ENCODE measurements at places on chromosomes 5 and 9.

- no peak for DNase-seq
Measured at GRCh38 chr5:111829701-111830100, 72.7 kb upstream of the NREP start.

GRCh38 chr5:118126159-118126558 lies 862.2 kb downstream of the DTWD2 start:
- DNase-seq = no peak

GRCh38 chr9:131349881-131350563 lies 43.9 kb upstream of the PRRC2B start:
- peak; percentile 77 for DNase-seq

DNA sequence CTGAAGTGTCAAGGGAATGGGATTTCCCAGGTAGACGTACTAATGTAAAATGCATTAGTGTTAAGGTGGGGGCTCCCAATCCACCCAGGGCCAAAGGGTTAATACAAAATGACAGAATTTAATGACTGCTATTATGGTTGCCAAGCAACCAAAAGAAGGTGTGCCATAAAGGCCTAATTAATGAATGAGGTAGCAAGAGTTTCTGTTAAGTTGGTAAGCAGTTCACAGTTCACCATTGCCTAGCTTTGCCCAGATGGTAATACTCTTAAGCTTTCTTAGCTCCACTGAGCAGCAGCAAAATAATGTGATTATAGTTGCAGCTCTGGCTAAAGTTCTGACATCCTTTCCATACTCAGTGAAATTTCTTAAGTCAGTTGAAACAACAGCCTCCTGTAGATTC lies 211.7 kb downstream of the DENND1A start:
- DNase-seq = no peak

GRCh38 chr9:131273856-131274673 lies 2.2 kb downstream of the FAM78A start:
- peak; percentile 58 for DNase-seq

GRCh38 chr5:180645274-180646204 lies 3.9 kb downstream of the FLT4 start:
- no peak for DNase-seq

- no peak for DNase-seq
Measured at GRCh38 chr5:180558232-180558631, 33.1 kb downstream of the SCGB3A1 start.

GRCh38 chr5:176954050-176954449 lies 52.5 kb downstream of the UIMC1 start:
- no peak for DNase-seq

- DNase-seq = no peak
Measured at GRCh38 chr5:78540335-78541085, 108.1 kb downstream of the LHFPL2 start.

GRCh38 chr9:72656021-72656420 lies 134.6 kb downstream of the TMC1 start:
- no peak for DNase-seq

DNA sequence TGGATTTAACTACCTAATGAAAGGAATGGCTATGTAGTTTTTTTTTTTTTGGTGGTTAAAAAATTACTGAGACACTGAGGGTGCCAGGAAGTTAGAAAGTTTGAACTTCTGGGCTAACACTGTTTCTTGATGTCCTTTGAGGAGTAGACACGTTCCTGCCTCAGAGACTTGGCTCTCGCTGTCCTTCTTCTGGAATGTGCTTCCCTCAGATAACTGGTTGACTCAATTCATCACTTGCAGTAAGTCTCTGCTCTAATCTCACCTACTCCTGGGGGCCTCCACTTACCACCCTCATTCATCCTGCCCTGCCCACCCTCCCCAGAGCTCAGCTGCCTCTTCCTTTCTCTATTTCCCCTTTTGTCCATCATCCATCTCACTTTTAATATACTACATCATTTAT lies 167.0 kb downstream of the YTHDC2 start:
- DNase-seq = no peak

- DNase-seq = no peak
Measured at GRCh38 chr9:94110821-94111252, 26.6 kb downstream of the PTPDC1 start.

DNA sequence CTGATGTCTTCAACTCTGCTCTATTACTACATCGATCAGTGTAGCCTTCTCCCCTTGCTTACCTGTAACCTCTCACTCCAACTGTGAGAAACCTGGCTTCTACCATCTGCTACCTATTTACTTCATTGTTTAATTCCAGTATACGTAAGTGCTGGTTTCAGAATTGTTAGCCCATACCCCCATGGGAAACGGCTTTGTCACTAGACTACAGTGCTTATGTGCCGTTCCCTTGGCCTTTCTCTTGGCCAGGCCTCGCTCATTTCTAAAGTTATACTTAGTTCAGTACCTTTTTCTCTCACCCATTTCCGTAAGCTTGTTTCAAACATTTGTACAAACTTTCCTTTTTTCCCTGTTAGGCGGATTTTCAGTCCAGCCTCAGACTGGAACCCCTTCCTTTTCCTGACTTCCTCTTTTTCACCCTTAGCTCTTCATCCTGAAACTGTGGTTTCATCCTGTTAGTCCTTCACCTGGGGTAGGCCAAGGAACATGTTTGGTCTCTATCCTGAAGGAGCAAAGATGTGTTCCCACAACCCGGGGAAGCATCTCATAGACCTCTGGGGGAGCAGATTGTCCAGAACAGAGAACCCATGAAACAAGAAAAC lies 21.7 kb downstream of the ALG2 start:
- DNase-seq = no peak

DNA sequence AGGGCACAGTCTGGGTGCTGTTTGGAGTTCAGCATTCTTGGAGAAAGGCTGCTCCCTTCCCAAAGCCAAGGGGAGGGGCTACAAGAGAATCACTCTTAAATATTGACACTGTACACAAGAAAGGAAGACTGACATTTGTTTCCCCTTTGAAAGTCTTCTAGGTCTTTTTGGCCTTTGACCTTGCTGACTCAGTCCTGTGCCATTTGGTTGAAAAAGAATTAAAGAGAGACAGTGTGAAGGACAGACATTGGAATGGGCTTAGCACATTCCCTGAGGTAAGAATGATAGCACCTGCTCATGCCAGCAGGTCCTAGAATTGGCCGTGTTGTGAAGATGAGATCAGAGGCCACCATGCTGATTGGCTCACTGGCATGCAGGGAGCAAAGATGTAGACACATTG lies 271.4 kb upstream of the ZNF608 start:
- no peak for DNase-seq

GRCh38 chr5:133995883-133996563 lies 8.8 kb downstream of the VDAC1 start:
- DNase-seq = no peak

- no peak for DNase-seq
Measured at GRCh38 chr9:3035579-3036332, 191.9 kb upstream of the PUM3 start.

- no peak for DNase-seq
Measured at GRCh38 chr5:55141945-55142690, 17.9 kb upstream of the GPX8 start.

DNA sequence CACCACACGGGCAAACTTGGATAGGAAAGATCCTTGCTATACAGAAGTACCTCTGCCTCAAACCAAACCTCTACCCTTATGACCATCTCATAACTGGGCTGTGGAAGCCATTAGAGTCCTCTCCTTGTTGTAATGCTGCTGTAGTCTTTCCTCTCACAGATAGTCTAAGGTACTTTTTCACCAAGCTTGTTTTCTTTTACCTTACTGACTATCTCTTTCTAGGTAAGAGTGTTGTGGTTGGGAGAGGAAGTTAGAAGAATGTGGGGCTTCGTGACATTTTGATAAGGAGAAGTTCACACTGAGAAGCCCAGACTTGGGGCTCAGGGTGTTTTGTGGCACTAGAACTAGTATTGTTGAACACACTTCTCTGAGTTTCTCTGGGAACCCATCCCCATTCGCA lies 8.9 kb downstream of the CFAP95 start:
- DNase-seq = no peak

DNA sequence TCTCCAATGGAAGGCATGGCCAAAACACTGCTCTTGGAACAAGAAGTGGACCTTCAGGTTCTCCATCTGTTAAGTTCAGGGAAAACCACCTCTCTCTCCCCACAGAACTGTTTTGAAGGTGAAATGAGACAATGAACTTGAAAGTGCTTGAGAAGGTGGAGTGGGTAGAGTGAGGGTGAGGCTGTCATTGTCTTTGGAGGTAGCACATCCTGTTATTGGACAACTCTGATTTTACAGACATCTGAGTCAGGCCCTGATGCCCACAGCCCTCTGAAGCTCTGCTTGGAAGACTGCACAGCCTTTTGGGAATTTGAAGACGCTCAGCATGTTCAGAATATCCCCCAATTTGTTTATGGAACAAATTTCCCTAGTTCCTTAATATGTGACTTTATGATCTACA lies 27.6 kb upstream of the TEX48 start:
- DNase-seq = no peak

- no peak for DNase-seq
Measured at GRCh38 chr9:115191667-115192066, 73.7 kb upstream of the TNC start.

GRCh38 chr5:125574491-125575044 lies 828.1 kb upstream of the ZNF608 start:
- no peak for DNase-seq

DNA sequence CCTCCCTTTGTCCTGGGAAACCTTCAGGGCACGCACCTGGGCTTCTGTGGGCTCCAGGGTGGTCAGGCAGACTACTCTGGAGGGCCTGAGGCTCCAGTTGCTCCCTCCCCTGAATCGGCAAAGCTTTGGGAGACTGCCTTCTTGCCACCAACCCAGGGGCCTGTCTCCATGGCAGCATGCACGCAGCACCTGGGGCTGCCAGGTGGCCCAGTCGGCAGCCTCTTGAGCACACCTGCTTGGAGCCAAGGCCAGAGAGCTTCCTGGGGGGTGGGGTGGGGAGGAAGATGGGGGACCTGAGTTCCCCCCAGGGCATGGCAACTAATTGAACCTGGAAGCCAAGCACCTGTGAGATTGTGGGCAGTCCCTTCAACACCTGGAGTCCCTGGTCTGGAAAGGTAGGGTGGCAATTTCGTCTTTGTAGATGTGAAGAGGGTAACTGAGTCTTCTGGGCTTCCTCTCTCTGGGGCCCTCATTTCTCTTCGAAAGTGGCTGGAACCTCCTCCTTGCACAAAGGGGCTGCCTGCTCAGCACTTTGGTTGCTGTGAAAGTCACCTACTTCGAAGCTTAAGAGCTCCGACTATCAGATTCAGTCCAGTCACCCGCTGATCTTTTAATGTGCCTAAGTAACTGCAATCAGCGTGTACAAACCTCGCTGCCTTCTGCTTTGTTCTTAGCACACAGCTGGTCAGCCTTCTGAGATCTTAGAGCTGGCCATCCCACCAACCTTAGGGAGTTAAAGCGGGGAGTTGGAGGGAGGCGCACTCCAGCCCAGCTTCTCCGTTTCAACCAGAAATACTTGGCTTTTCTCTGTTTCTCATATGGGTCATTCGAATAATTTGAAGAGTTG lies 4.0 kb downstream of the RNF183 start:
- DNase-seq = no peak

DNA sequence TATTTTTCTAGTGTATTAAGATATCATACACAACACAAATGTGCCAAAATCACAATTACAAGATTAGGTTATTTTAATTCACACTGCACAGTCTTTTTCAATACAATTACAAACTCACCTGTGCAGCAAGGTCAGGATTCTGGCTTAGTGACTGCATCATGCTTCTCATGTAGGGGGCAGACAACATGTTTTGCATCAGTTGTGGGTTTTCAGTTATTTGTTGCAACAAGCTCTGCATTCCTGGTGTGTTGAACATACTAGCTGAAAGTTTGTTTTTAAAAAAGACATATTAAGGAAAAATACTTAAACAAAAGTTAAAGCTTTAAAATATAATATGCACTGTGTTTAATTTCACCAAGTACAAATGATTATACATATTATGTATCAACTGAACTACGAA lies 38.7 kb downstream of the UBQLN1 start:
- DNase-seq = no peak

DNA sequence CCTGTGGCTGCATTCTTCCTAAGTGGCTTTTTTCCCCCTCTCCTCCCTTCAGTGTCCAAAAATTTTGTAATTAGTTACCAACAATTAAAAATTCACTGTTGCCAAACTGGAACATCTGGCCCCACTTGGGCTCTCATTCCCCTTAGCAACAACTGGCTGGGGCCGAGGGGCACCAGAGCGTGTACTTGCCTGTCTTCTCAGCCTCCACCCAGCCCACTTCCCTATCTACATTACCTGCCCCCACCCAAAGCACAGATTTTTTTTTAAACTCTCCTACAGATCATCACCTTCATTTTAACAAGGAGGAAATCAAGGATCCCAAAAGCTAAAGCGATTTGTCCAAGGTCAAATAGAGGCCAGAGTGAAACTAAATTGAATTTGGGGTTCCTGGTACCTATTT lies 278.8 kb downstream of the EBF1 start:
- no peak for DNase-seq

DNA sequence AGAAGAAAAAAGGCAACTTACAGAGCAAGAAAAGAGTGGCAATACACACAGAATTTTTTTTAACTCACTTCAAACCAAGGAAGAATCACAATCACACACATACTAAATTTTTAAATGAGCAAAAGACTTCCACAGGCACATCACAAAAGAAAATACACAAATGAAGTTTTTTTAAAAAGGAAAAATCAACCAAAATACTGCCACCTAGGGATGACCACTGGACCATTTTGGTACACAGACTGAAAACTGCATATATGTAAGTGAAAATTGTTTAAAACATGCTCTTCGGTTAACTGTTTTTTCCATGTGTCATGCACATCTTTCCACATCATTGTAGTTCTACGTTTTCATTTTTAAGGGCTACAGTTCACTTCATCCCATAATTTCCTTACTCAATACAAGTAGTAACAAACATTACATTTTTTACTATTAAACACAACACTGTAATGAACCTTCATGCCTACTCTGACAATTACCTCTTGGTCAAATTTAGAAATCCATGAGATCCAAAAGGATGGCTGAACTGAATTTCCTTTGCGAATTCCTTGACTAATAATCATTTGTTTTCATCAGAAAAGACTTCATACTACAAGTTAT lies 79.0 kb downstream of the FBXW11 start:
- no peak for DNase-seq

DNA sequence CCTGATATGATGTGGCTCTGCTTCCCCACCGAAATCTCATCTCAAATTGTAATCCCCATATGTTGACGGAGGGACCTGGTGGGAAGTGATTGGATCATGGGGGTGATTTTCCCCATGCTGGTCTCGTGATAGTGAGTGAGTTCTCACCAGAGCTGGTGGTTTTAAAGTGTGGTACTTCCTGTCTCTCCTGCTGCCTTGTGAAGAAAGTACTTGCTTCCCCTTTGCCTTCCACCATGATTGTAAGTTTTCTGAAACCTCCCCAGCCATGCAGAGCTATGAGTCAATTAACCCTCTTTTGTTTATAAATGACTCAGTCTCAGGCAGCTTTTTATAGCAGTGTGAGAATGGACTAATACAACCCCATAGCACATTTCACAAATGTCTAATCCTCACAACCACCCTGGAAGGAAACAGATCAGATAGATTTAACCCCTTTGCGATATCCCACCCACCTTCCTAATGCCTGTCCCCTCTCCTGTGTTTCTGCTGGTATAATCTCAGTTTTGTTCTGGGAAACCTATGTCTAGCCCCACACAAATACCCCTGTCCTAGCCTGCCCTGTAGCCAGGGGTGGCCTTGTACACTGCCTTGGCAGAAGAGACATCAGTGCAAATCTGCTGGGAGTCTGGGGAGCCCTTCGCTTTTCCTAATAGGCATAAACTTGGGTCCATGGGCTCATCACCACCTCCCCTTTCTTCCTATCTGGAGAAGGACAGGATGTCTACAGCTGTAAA lies 157.0 kb upstream of the RAI14 start:
- peak; percentile 62 for DNase-seq

GRCh38 chr5:172666251-172666650 lies 25.2 kb downstream of the NEURL1B start:
- no peak for DNase-seq

GRCh38 chr5:33903118-33903517 lies 11.3 kb upstream of the ADAMTS12 start:
- no peak for DNase-seq

All from GM06990 (cell line).